Cortex of kidney (tissue), 1 donor: ENCODE measurements at places on chromosomes 16 and 17.
A peak's percentile ranks its signal among the peaks of the same experiment; 100 is the strongest.

- DNase-seq = no peak
Measured at GRCh38 chr17:50470426-50470825, 1.7 kb upstream of the CHAD start.

- DNase-seq = no peak
Measured at GRCh38 chr16:58329135-58329534, 34.3 kb upstream of the PRSS54 start.

DNA sequence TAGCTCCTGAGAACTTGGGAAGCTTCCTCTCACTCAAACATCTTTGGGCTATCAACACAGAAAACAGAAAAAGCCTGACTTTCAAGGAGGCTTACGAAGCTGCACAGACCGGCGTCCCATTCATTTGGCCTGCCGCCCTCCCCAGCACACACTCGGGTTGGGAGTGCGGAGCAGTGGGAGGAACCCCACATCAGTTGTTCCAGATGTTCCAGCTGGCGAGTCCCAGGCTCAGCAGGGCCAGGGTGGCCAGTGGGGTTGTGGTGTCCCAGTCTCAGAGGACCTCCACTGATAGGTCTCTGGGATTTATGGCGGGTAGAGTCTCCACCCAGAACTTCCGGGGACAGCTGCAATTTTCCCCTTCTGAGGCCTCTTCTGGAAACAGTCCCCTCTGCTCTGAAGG is 43.1 kb upstream of the DLX4 start:
- DNase-seq = no peak

DNA sequence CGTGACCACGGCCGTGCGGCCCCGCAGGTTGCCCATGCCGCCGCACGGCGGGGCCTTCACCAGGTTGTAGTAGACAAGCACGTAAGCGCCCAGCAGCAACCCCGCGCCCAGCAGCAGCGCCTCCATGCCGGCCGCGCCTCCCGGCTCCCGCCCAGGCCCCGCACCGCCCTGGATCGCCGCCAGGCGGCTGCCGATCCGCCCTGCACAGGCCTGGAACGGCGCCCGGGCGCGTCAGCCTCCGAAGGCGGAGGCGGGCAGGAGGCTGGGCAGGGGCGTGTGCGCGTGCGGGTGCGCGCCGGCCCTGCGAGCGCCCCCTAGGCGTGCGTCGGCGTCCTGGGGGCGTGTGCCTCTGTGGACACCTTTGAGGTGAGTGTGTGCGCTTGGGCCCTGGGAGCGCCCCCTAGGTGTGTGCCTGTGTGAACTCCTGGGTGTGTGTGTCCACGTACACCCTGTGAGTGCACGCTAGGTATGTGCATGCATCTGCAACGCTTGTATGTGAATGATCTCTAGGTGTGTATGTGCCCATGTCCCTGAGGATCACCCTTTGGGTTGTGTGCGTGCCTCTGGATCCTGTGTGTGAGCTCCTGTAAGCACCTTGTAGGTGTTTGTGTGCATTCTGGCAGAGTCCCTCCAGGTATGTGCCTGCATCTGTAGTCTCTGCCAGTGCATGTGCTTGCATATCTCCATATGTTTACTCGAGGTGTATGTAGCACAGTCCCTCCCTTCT is at the start of gene DHRS13:
DHRS13 (minus strand) TSS at position 261 of the 727 bp plus-strand sequence; CDS start at position 126, 135 bp downstream.
- DNase-seq = peak; percentile 56

DNA sequence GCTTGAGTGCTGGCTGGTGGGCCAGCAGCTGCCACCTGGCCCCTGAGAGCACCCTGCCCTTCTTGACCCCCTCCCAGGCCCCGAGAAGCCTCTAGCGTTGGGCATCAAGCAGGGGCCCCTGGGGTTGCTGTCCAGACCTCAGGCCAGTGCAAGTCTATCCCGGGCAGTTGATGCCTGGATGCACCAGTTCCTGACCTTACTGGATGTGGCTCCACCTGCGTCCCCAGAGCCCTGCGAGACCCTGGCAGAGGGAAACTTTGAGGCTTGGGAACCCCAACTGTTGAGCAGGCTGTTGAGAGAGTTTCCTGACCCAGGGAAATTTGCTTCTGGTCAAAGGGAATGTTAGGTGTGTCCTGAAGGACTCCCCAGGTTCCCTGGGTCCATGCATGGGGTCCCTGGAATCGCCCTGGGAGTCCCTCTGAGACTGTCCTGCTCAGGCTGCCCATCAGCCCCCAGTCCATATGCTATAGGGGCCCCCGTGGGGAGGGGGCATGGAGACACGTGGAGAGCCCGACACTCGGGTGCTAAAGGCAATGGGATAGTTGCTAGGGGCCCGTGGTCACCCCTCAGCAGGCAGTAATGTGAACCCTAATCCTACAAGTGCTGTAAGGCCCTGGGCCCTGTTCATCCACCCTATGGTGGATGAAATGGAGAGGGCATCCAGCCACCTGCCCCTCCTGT is 46.4 kb downstream of the RAB11FIP4 start:
- DNase-seq = no peak

- DNase-seq = no peak
Measured at GRCh38 chr16:27965801-27966200, 97.7 kb downstream of the GSG1L start.

- no peak for DNase-seq
Measured at GRCh38 chr16:84920333-84920732, 91.0 kb downstream of the ZDHHC7 start.

DNA sequence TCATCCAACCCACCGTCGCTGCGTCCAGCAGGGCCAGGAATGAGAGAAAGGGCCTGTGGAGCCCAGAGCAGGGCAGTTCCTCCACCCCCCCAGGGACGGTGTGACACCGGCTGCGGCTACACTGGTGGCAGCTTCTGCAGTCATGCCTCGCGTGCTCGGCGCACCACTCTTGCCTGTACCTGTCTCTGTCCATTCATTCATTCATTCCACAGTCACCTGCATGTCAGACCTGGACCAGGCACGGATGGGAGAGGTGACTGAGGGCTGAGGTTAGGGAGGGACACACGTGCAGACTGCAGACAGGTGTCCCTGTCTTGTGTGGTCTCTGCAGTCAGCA is 27.3 kb downstream of the ENDOV start:
- DNase-seq = no peak

DNA sequence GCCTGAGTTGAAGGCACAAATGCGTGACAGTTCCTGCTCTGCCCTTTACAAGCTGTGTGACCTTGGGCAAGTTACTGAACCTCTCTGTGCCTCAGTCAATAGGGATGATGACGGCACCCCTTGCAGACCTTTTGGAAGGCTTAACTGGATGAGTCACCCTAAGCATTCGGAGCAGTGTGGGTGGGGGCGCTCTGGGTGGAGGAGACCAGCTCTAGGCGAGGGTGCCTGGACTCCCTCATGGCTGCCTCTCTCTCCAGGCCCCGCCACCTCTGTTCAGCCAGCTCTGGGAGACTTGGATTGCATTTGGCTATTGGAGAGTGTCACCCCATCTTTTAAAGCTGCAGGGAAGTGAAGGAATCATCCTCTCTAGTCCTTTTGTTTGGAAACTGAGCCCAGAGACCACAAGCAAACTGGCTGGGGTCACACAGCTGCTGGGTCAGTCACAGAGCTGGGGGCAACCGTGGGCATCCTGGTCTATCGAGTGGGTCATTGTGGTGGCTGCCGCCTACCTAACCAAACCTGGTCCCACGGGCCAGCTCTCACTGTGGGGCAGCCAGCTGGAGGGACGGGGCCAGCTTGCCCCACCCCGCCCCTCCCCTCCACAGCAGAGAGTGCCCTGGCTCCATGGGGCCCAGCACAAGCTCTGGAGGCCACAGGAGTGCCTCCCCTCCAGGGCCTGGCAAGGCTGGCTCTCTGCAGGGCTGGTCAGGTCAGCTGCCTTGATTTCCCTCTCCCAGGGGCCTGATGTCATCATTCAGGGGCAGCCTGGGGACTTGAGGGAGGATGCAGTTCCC is 20.2 kb upstream of the GSE1 start:
- no peak for DNase-seq

DNA sequence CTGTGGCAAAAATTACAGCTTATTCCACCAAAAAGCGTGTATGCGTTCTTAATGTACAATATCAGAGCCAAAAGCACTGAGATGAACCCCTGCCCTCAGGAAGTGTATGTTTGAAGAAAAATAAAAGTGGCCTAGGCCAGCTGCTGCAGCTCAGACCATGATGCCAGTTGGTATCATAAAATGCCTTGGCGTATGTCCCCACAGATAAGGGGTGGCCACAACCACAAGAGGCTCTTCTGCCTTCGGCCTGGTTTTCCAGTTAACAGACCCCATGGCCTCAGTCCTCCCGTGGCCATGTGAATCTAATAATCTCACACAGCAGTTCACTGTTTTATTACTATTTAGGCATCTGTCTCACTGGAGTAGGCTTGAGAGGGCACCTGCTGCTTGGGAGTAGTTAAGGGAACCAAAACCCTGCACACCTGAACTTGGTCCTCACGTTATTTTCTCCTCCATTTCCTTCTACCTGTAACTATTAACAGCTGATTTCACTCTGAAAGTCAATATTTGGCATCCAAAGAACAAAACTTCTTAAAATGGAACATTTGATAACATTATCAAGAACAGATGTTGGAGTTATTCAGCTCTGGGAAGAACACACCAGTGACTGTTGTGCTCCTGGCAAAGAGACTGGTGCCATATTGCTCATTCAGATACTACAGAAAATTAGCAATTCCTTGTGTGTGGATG is 34.8 kb upstream of the ERN1 start:
- DNase-seq = no peak
